Tibial nerve (tissue), 4 donors: ENCODE measurements at places on chromosomes 2 and 18. TPM values are rescaled to one million over a fixed set of nuclear protein-coding genes. Genes with fewer than 3 reads are reported as not detected.
A peak's percentile ranks its signal among the peaks of the same experiment; 100 is the strongest.

TMEM169 gene
- total RNA-seq = 0.60 TPM

SPP2 gene
- total RNA-seq = not detected

FEV gene
- total RNA-seq = not detected

DNA sequence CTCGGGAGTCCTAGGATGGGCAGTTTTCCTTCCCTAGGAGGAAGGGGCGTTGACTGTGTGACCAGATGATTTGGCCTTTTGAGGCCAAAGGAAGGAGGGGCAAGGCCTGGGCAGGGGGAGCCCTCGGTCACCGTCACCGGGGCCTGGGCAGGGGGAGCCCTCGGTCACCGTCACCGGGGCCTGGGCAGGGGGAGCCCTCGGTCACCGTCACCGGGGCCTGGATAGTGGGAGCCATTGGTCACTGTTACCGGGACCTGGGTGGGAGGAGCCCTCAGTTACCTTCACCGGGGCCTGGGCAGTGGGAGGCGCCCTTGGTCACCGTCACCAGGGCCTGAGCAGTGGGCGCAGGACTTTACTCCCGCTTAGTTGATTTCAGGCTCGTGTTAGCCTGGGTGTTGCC is 17.3 kb downstream of the D2HGDH start:
- DNase-seq = no peak

DNA sequence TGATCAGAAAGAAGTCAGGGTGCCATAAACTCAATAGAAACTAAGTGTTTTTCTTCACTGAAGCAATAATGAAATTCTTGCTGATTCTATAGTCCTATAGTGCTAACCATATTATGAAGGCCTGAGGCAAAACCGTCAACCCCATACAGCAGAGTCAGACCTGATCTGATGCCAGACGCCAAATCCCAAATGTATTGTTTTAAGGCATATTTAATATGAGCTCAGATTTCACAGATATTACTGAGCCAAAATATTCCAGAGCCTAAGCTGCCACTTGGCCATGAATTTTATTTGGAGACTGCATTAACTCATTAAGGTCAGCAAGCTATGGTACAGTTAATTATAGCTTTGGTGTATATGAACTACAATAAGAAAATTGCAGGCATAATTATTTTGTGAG is 53.4 kb downstream of the SCN1A start:
- no peak for DNase-seq

DNA sequence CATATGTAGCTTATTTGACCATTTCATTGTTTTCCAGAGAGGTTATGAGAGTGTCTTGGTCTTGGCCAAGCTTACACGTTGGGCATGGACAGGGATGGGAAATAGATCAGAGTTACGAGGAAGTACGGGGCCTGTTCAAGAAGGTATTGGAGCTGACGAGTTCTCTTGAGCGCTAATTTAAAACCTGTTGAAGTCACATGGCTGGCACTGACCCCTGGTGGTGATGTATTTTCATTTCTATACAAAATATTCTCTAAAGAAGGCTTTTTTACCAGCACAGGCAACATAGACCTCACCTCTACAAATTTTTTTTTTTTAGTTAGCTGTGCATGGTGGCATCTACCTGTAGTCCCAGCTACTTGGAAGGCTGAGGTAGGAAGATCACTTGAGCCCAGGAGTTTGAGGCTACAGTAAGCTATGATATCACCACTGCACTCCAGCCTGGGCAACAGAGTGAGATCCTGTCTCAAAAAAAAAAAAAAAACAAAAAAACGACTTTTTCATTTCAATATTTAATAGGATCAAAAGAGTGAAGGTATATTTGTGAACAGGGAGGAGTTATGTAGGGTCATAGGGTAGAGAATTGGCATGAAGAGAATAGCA is 19.6 kb downstream of the UGP2 start:
- peak; percentile 74 for DNase-seq
